Stimulated activated naive B cell treated with anti-CD40 and anti-IgM and Interleukin-4, amounts not matched to agents 10 μg/mL and 1 μg/mL and 100 μg/mL, for 72 hours (primary cell): ENCODE measurements at places on chromosomes 1 and 21.

DNA sequence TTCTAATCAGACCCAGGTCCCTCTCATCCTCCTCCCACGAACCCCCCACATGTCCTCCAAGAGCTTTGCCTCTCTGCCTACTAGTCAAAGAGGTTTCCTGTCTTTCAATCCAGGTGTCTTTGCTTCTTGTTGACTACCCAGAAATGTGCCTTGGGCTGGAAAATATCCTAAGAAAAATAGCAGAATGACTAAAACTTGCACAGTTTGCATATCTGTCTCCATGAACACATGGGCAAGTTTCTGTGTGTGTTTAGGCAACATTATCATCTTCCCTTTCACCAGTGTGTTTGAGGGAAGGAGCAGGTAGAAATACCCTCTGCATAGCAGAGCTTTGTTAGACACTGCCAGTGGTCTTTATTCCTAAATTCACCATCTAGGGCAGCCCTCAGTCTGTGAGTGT is 1.5 kb downstream of the C1orf116 start:
- DNase-seq: no peak
- H3K4me1 ChIP-seq: no peaks in the 10 kb centered on the region
- H3K27me3 ChIP-seq: peaks cover 57% of the 10 kb centered on the region
- no peak overlapping the region for H3K4me3 ChIP-seq

GRCh38 chr1:9654834-9655723 is 3.5 kb downstream of the PIK3CD start:
- peaks cover 88% of the 10 kb centered on the region for H3K4me1 ChIP-seq
- peaks cover 51% of the 10 kb centered on the region for H3K36me3 ChIP-seq
- no peaks in the 10 kb centered on the region for H3K27me3 ChIP-seq
- peak overlapping the region; percentile 97 for H3K4me3 ChIP-seq

DNA sequence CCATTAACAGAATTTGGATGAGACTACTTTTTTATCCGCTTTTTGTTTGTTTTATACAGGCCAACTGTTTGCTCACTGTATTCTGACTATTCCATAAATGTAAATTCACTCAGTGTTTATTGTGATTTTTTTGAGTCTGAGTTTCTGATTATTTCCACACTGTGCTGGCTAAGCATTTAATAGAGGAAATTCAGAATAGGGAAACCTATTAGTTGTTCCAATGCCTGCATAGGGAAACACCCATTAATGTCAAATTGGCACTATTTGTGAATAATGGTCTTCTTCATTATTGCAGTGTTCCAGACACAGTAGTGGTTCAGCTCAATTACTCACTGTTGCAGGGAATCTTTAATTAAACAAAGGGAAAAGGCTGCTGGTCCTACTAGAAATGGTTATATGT is 174.7 kb upstream of the SGIP1 start:
- H3K27ac ChIP-seq: peak overlapping the region; percentile 90
- H3K36me3 ChIP-seq: peaks cover 23% of the 10 kb centered on the region
- H3K27me3 ChIP-seq: no peaks in the 10 kb centered on the region
- H3K4me3 ChIP-seq: peak overlapping the region; percentile 7
- no peak for DNase-seq

DNA sequence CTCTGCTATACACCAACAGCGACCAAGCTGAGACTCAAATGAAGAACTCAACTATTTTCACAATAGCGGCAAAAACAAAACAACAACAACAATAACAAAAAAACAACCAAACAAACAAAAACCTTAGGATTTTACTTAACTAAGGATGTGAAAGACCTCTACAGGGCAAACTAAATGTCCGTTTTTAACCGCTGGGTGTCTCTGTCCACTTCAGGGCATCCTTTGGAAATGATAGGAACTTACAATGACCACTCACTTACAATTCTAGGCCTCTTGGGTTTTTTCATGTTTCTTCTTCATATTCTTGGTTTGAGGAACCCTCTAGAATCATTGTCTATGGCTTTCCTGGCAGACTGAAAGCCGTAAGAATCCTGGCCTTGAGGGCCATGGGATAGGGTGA is 134.0 kb upstream of the FAM78B start:
- peaks cover 19% of the 10 kb centered on the region for H3K27me3 ChIP-seq
- H3K4me3 ChIP-seq: no peak overlapping the region
- no peak overlapping the region for H3K27ac ChIP-seq
- no peaks in the 10 kb centered on the region for H3K36me3 ChIP-seq
- no peak for DNase-seq

- no peak for DNase-seq
- H3K4me3 ChIP-seq: no peak overlapping the region
- no peak overlapping the region for H3K27ac ChIP-seq
- no peaks in the 10 kb centered on the region for H3K36me3 ChIP-seq
- H3K4me1 ChIP-seq: no peaks in the 10 kb centered on the region
- H3K27me3 ChIP-seq: peaks cover 1% of the 10 kb centered on the region
These were observed 8.1 kb downstream of the SNX7 start for GRCh38 chr1:98669355-98670296.

DNA sequence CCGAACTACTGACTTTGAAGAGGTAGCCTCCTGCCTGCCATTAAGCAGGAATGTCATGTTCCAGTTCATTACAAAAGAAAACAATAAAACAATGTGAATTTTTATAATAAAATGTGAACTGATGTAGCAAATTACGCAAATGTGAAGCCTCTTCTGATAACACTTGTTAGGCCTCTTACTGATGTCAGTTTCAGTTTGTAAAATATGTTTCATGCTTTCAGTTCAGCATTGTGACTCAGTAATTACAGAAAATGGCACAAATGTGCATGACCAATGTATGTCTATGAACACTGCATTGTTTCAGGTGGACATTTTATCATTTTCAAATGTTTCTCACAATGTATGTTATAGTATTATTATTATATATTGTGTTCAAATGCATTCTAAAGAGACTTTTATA is 159.8 kb upstream of the SGIP1 start:
- no peak overlapping the region for H3K4me3 ChIP-seq
- no peaks in the 10 kb centered on the region for H3K27me3 ChIP-seq
- peaks cover 24% of the 10 kb centered on the region for H3K36me3 ChIP-seq
- H3K4me1 ChIP-seq: peaks cover 61% of the 10 kb centered on the region
- no peak for DNase-seq
- peak overlapping the region; percentile 93 for H3K27ac ChIP-seq

- H3K27me3 ChIP-seq: no peaks in the 10 kb centered on the region
- DNase-seq: no peak
- H3K36me3 ChIP-seq: no peaks in the 10 kb centered on the region
- H3K4me3 ChIP-seq: no peak overlapping the region
These were observed 878.9 kb upstream of the CXADR start for GRCh38 chr21:16633831-16634459.

DNA sequence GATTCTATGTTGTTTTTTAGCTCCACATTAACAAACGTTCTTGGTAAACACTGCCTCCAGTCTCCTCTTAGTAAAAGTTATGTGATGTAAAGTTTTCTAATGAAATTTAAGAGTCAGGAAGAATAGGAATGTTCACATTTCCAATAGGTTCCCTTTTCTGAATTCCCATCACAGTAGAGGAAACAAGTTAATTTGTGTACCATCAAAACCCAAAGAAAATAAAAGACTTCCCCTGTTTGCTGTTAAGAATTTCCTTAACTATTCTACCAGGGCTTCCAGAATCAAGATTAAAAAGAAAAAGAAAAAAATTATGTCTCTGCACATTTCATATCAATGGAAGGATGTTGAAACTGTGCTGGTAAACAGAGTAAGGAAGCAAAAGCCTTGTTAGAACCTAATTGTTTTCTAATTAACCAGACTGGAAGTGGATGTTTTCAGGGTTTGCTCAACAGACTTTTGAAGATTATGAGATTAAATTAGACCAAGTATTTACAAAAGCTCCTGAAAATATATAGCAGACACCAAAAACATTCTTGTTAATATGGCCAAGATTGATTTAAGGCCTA is 43.4 kb upstream of the PALMD start:
- no peaks in the 10 kb centered on the region for H3K4me1 ChIP-seq
- peaks cover under 1% of the 10 kb centered on the region for H3K27me3 ChIP-seq
- no peak overlapping the region for H3K4me3 ChIP-seq
- no peaks in the 10 kb centered on the region for H3K36me3 ChIP-seq
- no peak for DNase-seq
- no peak overlapping the region for H3K27ac ChIP-seq

DNA sequence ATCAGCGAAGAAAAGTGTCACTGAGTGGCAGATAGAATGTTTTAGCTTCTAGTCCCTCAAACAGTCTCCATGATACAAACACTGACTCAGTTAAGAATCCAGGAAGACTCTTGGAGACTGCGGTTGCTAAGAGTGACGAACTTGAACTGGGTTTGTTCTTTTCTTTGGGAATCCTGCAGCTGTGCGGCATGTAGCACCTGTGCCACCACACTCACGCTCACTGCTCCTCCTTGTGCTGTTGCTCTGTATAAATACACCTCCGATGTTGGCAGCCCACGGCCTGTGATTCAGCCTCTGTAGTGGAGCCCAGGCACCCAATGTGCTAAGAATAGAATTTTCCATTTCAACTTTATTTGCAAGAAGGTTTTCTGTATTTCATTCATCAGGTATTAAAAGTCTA is 5.5 kb upstream of the PPIE start:
- no peak for DNase-seq
- H3K4me1 ChIP-seq: peaks cover 2% of the 10 kb centered on the region
- no peak overlapping the region for H3K27ac ChIP-seq

DNA sequence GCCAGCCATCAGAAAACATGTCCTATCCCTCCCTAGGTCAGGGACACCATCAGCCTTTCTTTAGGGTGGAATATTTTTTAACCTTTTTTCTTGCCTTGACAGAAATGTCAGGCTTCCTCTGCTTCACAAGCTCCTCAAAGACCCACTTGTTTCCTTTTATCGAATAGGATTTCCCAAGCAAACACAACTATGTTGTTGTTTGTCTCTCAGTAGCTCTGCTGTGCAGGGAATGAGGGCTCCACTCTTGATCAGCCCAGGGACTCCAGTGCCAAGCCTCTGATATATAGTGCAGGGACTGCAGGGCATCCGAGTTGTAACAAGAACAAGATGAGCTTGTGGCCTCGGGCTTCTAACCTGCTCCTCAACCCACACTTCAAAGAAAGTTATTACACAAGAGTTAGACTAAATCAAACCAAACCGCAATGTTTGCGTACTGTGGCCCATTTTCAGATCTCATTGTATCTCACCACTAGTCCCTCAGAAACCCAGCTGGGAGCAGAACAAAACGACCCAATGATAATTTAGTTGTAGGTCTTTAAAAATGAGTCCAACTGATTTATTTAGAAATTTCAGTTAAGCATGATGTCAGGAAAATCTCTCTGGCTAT is 108.1 kb downstream of the ATG4C start:
- H3K27ac ChIP-seq: no peak overlapping the region
- peaks cover 45% of the 10 kb centered on the region for H3K27me3 ChIP-seq
- no peak overlapping the region for H3K4me3 ChIP-seq
- H3K4me1 ChIP-seq: no peaks in the 10 kb centered on the region

DNA sequence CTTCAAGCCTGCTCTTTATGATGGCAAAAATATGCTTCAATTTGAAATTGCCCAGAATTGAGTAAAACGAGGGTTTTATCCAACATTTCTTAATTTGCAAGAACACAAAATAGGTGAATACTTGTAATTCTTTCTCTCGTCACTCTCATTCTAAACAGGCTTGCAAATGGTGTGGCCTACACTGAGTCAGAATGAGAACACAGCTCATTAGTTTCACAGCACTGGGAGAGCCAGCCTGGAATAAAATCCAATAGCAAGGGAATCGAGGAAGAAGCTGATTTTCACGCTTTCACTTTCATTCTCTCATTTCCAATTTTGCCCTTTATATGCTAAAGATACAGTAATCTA is 537.5 kb downstream of the LTN1 start:
- H3K4me1 ChIP-seq: no peaks in the 10 kb centered on the region
- H3K27ac ChIP-seq: no peak overlapping the region
- H3K4me3 ChIP-seq: no peak overlapping the region
- no peaks in the 10 kb centered on the region for H3K27me3 ChIP-seq

DNA sequence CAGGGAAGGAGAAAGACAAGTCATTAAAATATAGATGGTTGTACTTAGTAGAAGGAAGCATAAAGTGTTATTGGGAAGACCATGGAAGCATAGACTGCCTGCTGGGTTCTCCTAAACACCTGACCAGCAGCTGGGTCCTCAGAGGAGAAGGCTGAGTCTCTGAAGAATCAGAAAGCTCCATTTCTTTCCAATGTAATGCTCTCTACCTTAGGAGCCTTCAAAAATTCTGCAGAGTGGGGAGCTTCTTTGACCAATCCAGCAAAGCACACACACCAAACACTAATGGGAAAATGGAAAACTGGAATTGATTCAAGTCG is 21.1 kb upstream of the BCL10 start:
- H3K36me3 ChIP-seq: peaks cover 1% of the 10 kb centered on the region
- peaks cover 30% of the 10 kb centered on the region for H3K4me1 ChIP-seq
- H3K27ac ChIP-seq: peak overlapping the region; percentile 79
- no peak for DNase-seq
- H3K27me3 ChIP-seq: peaks cover 6% of the 10 kb centered on the region

DNA sequence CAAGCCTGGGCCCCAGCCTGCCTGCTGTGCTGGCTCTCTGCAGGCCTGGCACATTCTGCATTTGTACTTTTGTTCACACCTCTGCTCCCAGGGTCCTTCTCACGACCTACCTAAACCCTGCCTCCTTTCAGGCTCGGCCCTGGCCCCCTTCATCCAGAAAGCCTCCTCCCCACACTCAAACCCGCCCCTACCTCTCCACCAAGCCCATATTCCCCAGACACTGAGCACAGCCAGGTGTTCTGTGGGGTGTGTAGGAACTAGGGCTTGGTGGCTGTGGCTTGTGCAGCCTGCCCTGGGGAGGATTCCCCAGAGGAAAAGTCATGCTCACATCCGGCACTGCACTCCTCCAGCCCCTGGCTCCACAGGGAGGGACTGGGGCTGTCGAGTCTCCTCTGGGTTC is 8.2 kb upstream of the MIXL1 start:
- no peak for DNase-seq
- H3K4me1 ChIP-seq: peaks cover 12% of the 10 kb centered on the region
- no peaks in the 10 kb centered on the region for H3K27me3 ChIP-seq
- H3K27ac ChIP-seq: no peak overlapping the region
- no peak overlapping the region for H3K4me3 ChIP-seq

GRCh38 chr1:65079941-65080340 is 68.1 kb upstream of the AK4 start:
- H3K36me3 ChIP-seq: no peaks in the 10 kb centered on the region
- DNase-seq: no peak
- H3K4me1 ChIP-seq: peaks cover 8% of the 10 kb centered on the region
- no peak overlapping the region for H3K27ac ChIP-seq
- H3K4me3 ChIP-seq: no peak overlapping the region
- peaks cover 6% of the 10 kb centered on the region for H3K27me3 ChIP-seq
